ENCODE measurements at places on chromosomes 2 and 18. TPM values are rescaled to one million over a fixed set of nuclear protein-coding genes. Genes with fewer than 3 reads are reported as not detected.

- no peak for DNase-seq
- no peaks in the 10 kb centered on the region for H3K36me3 ChIP-seq
- H3K27me3 ChIP-seq, result no peaks in the 10 kb centered on the region
Observed at GRCh38 chr2:77087987-77088414, 434.2 kb downstream of the LRRTM4 start.

DNA sequence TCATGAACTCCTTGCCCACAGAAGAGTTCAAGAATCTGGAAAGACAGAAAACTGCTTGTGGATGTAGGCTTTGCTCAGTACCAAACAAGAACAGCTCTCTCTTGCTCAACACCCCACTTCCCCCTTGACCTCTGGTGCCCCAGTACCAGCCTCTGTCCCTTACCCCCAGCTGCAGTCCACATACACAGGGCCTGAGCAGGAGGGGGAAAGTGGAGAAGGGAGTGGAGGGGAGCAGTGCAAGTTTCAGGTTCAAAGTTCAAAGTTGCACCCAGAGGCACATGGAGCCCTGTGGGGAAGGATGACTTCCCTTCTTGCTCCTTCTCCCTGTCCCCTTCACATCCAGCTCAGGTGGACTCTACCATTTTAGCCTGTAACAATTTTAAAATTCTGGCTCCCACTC is 61.1 kb upstream of the LPIN2 start:
- no peak for DNase-seq
- H3K4me3 ChIP-seq, result no peak overlapping the region
- no peak overlapping the region for H3K27ac ChIP-seq
- peaks cover 43% of the 10 kb centered on the region for H3K4me1 ChIP-seq

DNA sequence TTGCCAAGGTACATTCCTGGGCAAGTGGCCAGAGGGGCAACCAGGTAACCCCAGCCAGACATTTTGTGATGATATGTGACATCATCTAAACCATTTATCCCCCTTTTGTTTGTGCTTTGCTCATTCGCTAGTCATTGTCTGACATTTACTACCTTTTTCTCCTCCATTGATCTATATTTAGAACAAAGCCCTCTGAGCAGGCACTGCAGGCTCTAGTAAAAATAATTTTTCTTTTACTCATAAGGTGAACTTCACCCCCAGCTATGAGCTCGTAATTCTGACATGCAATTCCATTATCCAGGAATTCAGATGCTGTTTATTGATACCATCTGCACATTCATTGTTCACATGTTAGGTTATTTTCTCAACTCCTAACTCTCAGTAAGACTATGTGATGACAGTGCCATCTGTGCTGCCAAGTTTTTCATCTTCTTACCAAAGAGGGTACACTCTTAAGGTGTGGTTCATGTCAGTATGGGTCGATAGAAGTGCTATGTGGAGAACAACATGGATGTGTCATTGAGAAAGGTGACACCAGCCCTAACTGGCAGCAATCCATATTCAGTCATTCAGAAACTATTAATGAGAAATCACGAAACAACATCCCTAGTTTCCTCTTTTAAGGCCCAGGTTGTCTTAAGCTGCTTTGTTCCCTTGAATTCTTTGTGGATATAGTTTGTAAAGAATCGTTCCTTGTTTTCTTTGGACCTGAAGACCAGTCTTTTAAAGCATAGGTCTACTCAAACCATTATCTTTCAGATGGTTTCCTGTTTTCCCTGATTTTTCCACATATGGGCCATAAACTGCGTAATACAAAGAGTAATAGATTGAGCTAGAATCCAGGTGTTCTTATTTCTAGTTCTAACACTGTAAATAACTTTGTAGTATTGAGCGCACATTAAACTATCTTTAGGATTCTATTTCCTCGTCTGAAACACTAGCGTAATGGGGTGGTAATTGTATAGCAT is 978.1 kb upstream of the CDH2 start:
- H3K4me1 ChIP-seq, result no peaks in the 10 kb centered on the region
- H3K27me3 ChIP-seq, result no peaks in the 10 kb centered on the region
- no peak overlapping the region for H3K27ac ChIP-seq
- no peaks in the 10 kb centered on the region for H3K36me3 ChIP-seq
- DNase-seq, result no peak

DNA sequence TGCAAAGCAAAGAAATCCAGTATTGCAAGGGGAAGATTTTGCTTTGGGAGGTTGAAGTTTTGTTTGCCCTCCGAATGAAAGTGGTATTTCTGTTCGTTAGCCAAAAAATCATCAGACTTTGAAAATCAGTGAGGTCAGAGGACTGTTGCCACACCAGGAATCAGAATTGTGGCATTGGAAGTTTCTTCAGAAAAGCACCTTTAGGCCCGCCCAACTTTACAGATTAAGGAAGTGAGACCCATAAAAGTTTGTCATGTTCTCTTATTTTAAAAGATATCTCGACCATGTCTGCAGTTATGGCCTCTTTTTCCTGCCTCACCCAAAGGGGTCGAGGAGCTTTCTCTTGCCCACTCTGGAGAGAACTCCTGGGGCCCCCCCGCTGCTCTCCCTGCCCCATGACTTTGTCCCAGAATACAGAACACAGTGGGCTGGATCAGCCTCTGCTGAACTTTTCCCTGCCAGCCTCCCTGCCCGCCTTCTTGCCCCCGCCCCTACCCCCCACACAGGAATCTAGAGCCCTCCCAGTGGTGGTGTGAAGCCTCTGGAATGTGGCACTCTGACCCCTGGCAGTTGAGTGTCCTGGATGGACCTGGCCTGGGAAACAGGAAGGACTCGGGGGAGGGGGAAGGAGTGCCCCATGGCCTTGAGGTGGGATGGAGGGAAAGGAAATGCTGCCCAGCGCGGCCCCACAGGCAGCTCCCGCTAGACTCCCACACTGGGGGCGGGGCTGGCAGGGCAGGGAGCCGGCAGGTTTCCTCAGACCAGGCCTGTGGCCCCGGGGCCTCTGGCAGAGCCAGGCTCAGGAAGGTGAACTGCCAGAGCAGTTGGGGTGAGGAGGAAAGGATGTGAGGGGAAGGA is 25.3 kb downstream of the CRIM1 start:
- no peak for DNase-seq
- no peak overlapping the region for H3K27ac ChIP-seq
- H3K36me3 ChIP-seq, result peaks cover 12% of the 10 kb centered on the region
- H3K4me1 ChIP-seq, result peaks cover 18% of the 10 kb centered on the region
- peaks cover 7% of the 10 kb centered on the region for H3K27me3 ChIP-seq

- no peaks in the 10 kb centered on the region for H3K27me3 ChIP-seq
- H3K27ac ChIP-seq, result no peak overlapping the region
- H3K4me1 ChIP-seq, result no peaks in the 10 kb centered on the region
- no peaks in the 10 kb centered on the region for H3K36me3 ChIP-seq
- no peak overlapping the region for H3K4me3 ChIP-seq
Observed at GRCh38 chr2:40396124-40396523, 55.8 kb downstream of the SLC8A1 start.

GAL3ST2 gene
- total RNA-seq, result 0.51 TPM

Measured in activated T-helper 1 cell treated with anti-CD3 and anti-CD28 coated beads, Interleukin-12 subunit alpha, Interleukin-12 subunit beta, Interleukin-2, Interleukin-4 antibody, amounts not matched to agents 30 ng/mL and 10 ng/mL and 1 ng/mL, durations not matched to agents 14 hours and 24 hours and 36 hours (primary cell).